Activated T-helper 1 cell treated with anti-CD3 and anti-CD28 coated beads, Interleukin-2, amount 50 U/mL, for 16 hours (primary cell): ENCODE measurements at places on chromosomes 6 and 20.

GRCh38 chr6:5846335-5846734 lies 160.4 kb downstream of the NRN1 start:
- no peak for DNase-seq

GRCh38 chr6:158164579-158165170 lies 3.4 kb downstream of the SERAC1 start:
- no peak for DNase-seq

- DNase-seq = no peak
These were observed 5.1 kb downstream of the LPIN3 start for GRCh38 chr20:41345729-41346067.

DNA sequence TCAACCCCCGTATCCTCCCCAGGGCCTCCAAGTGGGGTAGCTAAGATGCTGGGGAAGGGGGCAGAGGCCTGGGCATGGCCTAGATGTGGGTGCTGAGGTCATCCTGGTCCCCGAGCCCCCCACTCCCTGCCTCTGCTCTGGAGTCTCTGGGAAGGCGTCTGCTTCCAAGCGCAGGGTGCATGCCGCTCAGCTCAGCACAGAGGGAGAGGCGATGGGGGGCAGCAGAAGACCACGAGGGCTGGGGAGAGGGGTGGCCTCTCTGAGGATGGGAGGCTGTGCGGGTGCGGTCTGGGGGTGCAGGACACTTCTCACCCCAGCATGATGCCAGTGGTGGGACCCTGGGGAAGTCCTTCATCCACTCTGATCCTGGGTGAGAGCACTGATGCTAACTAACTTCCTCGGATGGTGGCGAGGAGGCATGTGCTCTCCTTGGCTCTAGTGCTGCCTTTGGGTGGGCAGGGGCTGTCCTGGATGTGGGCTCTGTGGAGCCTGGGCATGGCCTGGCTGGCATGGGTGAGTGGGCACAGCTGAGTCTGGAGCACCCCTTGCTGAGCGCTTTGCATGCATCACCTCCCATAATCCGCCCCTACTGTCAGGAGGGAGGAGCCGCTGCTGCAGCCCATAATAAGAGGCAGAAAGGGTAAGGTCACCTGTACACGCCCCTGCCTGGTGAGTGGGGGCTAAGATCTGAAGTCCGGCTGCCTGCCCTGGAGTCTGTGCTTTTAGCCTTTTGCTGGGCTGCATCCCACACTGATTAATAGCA lies 34.7 kb downstream of the EFCAB8 start:
- DNase-seq = no peak

- no peak for DNase-seq
These were observed 287.7 kb downstream of the DHX35 start for GRCh38 chr20:39249798-39250197.

GRCh38 chr6:64085126-64085525 lies 449.5 kb downstream of the PHF3 start:
- DNase-seq = no peak

GRCh38 chr20:36336954-36337704 lies 31.0 kb downstream of the DLGAP4 start:
- no peak for DNase-seq

GRCh38 chr6:16421462-16421960 lies 183.1 kb downstream of the GMPR start:
- DNase-seq = no peak

GRCh38 chr6:30599625-30600324 lies 17.3 kb downstream of the PPP1R10 start:
- DNase-seq = no peak

GRCh38 chr6:41050536-41050935 lies 2.5 kb upstream of the APOBEC2 start:
- no peak for DNase-seq

- no peak for DNase-seq
These were observed 64.8 kb upstream of the BEND3 start for GRCh38 chr6:107180099-107180498.

DNA sequence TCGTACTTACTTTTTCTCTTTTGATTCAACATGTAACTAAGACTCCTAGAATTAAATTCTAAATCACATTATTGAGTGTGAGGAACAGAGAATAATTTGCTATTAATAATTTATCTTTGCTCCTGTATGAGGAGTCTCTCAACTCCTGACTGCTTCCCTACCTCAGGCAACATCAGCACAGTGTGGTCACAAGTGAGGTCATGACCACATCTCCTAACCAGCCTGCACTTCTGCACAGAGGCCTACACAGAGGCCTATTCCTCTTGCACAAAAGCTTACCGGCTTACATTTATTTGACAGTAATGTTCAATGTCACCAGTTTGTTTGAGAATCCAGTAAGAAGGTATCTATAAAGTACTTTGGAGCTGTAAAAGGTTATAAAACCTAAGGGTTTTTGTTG lies 637.4 kb upstream of the MARCKS start:
- DNase-seq = no peak

- no peak for DNase-seq
These were observed 188.9 kb downstream of the PRKN start for GRCh38 chr6:162538643-162539064.

DNA sequence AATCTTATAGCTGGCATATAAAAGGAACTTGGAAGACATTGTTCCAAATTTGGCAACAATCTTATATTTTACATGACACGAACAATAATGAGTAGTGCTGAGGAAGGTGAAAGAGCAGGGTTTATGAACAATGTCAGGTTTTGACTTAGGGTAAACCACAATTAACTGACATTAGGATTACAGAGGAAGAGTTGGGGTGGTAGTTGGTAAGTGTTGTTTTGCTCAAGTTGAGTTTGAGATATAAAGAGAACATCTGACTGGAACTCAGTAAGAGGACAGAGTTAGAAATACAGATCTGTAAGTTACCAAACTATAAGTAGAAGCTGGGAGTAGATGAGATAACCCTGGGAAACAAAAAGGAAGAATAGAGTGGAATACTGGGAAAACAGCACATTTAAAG lies 15.1 kb downstream of the RTN4IP1 start:
- DNase-seq = no peak

- no peak for DNase-seq
These were observed 51.2 kb downstream of the LGSN start for GRCh38 chr6:63268574-63268973.

GRCh38 chr6:26545627-26546026 lies 7.5 kb downstream of the HMGN4 start:
- no peak for DNase-seq

DNA sequence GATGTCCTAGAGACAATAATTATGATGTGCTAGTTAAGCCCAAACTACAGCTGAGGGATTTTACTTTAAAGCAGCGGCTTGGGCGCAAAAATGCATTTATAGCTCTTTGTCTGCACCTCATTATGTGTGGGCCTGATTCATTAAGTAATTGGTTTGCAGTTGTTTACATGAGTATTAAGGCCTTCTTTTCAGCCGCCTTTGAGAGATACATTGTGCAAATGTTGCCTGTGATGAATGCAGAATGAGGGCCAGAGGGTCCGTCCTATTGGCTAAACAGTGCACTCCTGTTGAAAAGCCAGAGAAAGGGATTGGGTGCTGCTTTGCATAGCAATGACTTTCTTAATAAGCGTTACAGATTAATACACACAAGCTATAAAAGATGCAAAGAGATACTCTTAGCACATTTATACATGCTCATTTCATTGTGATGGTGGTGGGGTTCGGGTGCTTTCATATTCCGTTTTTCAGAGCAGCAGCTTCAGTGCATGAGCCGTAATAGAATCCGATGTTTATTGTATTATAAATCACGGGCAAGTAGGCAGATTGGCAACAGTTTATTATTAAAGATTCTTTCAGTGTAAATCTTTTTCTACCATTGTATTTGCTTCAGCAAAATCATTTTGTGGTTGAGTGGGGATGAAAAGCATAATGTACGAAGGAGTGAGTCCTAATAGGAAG lies 68.2 kb upstream of the XRN2 start:
- DNase-seq = no peak

- no peak for DNase-seq
These were observed 128.6 kb downstream of the RNF144B start for GRCh38 chr6:18515767-18516166.

DNA sequence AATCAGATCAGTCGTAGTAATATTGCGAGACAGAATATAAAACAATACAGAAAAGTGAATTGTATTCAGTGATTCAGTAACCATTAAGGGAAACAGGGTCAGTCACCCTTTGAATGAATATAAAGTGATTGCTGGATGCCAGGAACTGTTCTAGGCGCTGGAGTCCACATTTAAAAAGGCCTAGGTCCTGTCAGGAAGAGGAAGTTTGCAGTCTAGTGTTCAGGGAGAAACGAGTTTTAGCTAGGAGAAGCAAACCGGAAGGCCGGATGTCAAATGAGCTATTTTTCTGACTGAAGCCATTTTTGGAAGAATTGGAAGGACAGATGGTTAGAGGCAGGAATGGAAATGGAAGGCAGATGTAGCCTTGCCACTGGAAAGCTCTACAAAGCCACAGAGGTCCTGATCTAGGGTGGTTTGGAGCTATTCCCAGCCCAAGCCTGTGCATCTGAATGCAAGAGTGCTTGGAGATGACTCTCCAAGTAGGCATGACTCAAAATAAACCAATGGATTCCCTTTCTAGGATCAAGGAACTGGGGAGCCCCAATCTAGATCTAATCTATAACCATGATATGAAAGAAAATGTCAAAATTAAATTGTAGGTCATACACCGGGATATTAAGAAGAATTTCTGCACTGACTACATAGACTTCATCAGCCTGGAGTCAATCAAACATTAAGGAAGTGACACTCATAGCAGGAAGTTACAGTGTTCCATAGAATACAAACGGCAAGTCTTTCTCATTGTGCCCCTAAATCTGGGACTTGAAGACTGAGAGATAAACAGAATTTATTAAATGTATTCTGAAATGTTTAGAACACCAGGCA lies 36.8 kb upstream of the CDKAL1 start:
- no peak for DNase-seq

DNA sequence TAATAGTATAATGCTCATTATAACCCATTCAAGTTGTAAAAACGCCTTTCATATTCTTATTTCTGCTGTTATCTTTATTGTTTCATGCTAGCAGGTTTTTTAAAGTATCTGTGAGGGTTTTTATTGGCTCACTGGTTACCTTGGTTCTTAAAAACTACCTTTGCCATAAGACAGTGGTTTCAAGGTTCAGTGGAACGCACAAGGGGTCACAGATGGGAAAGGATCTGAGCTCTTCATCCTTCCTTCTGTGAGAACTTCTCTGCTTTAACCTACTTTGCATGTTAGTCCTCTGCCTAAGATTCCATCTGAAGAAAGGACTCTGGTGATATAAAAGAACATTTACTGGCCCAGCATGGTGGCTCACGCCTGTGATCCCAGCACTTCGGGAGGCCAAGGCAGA lies 492.6 kb downstream of the CD83 start:
- no peak for DNase-seq

GRCh38 chr6:148348335-148348734 lies 5.7 kb downstream of the SASH1 start:
- DNase-seq = no peak

DNA sequence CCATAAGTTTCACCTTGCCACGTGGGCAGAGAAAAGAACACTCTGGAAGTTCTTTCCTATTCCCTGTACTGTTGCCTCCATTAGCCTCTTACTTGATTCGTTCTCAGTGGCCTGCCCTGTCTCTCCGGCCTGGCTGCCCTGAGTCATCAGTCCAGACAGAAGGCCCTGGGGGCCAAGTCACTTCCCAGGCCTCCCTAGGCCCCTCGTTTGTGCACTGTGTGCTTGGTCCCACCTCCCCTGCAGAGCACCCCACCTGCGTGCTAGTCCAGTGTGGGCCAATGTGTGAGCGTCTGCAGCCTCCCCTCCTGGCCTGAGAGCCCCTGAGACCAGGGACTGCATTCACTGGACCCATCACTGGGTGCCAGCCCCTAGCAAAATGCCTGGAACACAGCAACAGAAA lies 191.2 kb upstream of the RREB1 start:
- DNase-seq = no peak

DNA sequence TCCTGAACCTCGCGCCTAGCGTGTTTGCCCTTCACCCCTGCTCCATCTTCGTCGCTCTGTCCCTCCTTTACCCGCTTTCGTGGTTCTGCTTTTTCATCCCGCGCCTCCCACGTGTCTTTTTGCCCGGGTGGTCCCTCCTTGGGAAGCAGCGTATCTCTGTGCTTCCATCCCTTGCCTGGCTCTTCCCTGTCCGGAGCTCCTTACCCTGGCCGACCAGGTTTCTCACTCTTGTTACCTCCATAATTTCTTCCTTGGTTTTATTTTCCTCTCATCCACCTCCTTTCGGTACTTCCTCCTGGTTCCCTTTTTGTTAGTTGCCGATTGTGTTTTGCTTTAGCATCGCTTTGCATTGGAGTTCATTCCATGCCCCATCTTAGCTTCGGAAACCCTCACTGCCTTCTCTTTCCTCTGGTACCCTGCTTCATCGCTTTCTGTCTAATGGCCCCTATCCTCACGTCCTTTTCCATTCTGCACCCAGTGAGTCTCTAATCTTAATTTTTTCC lies 735 bp downstream of the FAM135A start:
- no peak for DNase-seq

GRCh38 chr20:44941120-44941691 lies 19.0 kb downstream of the TOMM34 start:
- no peak for DNase-seq

- DNase-seq = no peak
These were observed 107.6 kb upstream of the SGK1 start for GRCh38 chr6:134425513-134425912.

DNA sequence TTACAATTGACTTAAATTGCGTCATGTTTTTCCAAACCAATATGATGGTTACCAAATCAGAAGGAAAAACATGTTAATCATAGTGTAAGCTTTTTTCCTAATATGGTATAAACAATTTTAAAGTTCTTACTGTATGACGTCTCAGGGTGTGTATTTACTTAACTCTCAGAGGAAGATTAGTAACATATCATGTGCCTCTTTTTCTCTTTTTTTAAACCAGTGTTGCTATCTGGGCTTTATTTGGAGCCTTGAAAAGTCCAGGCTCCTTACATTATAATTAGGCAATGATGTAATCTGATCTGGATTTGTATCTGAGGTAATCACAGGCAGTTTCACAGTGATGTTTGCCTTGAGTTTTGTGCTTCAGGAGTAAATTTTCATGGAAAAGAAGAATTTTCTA lies 20.4 kb upstream of the RAB23 start:
- DNase-seq = no peak

GRCh38 chr6:36627801-36628246 lies 33.7 kb downstream of the SRSF3 start:
- DNase-seq = no peak

DNA sequence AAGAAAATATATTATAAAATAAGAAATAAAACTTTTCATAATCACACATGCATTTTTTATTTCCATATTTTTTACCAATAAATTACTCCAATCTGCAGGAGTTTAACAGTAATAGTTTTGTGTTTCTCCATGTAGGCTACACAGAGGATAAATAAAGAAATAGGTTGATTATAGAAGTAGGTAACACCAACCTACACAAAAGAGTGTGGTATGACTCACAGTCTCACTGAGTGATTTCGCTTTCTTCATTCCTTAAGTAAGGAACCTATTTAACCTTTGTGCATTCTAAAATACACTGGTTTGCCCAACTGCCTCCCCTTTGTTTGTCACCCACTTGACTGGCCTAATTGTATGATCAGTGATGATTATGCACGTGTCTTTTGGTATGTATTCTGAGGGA lies 244.2 kb upstream of the RIMS1 start:
- no peak for DNase-seq
